ENCODE measurements at places on chromosomes 2 and 18. TPM values are rescaled to one million over a fixed set of nuclear protein-coding genes. Genes with fewer than 3 reads are reported as not detected.
A peak's percentile ranks its signal among the peaks of the same experiment; 100 is the strongest.

FAP gene
- 171 TPM for total RNA-seq

SFT2D3 gene
- total RNA-seq, result 7.1 TPM

INO80B gene
- 23.2 TPM for total RNA-seq

DGUOK gene
- 58.1 TPM for total RNA-seq

HAAO gene
- 8.2 TPM for total RNA-seq

CAVIN2 gene
- 1.8 TPM for total RNA-seq

SERPINB10 gene
- total RNA-seq, result not detected

AMER3 gene
- total RNA-seq, result not detected

DNA sequence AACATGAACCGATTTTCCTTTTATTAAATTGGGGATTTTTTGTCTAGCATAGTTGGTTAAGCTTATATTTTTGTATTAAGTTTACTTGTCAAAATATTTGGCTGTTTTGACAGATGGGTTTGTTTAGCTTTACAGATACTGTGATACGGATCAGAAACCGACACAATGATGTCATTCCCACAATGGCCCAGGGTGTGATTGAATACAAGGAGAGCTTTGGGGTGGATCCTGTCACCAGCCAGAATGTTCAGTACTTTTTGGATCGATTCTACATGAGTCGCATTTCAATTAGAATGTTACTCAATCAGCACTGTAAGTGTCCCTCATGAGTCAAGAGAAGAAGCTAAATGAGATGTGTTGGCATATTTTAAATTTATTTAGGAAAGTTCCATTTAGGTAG, 8.5 kb downstream of the PDK1 start:
- H3K4me1 ChIP-seq, result peaks cover 12% of the 10 kb centered on the region
- H3K27me3 ChIP-seq, result no peaks in the 10 kb centered on the region
- peaks cover 20% of the 10 kb centered on the region for H3K36me3 ChIP-seq

- DNase-seq, result no peak
- peaks cover 15% of the 10 kb centered on the region for H3K27me3 ChIP-seq
- no peaks in the 10 kb centered on the region for H3K4me1 ChIP-seq
- H3K27ac ChIP-seq, result no peak overlapping the region
- no peaks in the 10 kb centered on the region for H3K36me3 ChIP-seq
- no peak overlapping the region for H3K4me3 ChIP-seq
These were observed 143.3 kb upstream of the BCL2L11 start for GRCh38 chr2:110977403-110977802.

- H3K4me1 ChIP-seq, result peaks cover 6% of the 10 kb centered on the region
- H3K27me3 ChIP-seq, result no peaks in the 10 kb centered on the region
- H3K36me3 ChIP-seq, result no peaks in the 10 kb centered on the region
- H3K4me3 ChIP-seq, result peak overlapping the region; percentile 61
These were observed 62.9 kb downstream of the ZNF521 start for GRCh38 chr18:25289001-25289631.

- no peaks in the 10 kb centered on the region for H3K36me3 ChIP-seq
- H3K4me1 ChIP-seq, result peaks cover 9% of the 10 kb centered on the region
- no peak overlapping the region for H3K27ac ChIP-seq
- no peak overlapping the region for H3K4me3 ChIP-seq
- no peaks in the 10 kb centered on the region for H3K27me3 ChIP-seq
These were observed 202.4 kb downstream of the PIK3C3 start for GRCh38 chr18:42157420-42157819.

- H3K4me3 ChIP-seq, result no peak overlapping the region
- no peak overlapping the region for H3K27ac ChIP-seq
- H3K27me3 ChIP-seq, result no peaks in the 10 kb centered on the region
- H3K4me1 ChIP-seq, result peaks cover 34% of the 10 kb centered on the region
- no peaks in the 10 kb centered on the region for H3K36me3 ChIP-seq
- DNase-seq, result no peak
These were observed 415.2 kb upstream of the TNP1 start for GRCh38 chr2:217275091-217275490.

DNA sequence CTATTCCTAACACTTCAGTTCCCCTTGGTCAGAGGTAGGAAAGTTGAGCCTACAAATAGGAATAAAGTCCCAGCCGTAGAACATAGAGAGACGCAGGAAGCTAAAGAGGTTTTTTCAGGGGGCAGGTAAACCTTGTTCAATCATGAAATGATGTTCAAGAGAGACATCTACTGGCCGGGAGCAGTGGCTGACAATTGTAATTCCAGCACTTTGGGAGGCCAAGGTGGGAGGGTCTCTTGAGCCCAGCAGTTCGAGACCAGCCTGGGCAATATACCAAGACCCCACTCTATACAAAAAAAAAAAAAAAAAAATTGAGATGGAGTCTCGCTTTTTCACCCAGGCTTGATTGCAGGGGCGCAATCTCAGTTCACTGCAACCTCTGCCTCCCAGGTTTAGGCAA, 66.7 kb upstream of the DNAJC10 start:
- DNase-seq, result no peak
- H3K36me3 ChIP-seq, result no peaks in the 10 kb centered on the region
- no peaks in the 10 kb centered on the region for H3K27me3 ChIP-seq
- no peak overlapping the region for H3K27ac ChIP-seq

DNA sequence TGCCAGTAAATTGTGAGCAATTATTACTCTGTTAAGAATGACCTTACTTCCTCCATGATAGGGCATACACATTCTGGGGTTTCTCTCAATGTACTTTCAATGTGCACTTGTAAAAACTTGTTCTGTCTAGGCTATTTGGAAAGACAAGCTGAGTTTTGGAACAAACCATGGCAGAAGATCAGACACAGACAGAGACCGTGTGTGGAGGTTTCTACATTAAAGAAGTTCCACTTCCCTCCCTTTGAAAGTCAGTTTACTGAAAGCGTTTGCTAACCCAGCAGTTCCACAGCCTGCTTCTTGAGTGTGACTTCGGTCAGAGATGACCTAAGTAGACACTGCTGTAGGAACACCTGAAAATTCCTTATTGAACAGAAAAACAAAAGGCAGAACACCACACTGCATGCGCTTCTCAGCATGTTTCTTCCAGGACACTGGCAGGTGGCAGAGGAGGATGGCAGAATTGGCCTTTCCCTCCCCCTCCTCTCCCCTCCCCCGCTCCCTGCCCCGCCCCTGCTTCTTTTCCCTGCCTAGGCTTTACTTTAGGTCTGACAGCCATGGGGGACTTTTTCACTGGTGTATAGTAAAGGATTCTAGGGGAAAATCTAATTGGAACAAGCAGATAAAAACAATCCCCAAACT, 109.8 kb downstream of the NOL10 start:
- H3K4me3 ChIP-seq, result no peak overlapping the region
- peaks cover 20% of the 10 kb centered on the region for H3K36me3 ChIP-seq
- DNase-seq, result no peak
- peaks cover 24% of the 10 kb centered on the region for H3K4me1 ChIP-seq

DNA sequence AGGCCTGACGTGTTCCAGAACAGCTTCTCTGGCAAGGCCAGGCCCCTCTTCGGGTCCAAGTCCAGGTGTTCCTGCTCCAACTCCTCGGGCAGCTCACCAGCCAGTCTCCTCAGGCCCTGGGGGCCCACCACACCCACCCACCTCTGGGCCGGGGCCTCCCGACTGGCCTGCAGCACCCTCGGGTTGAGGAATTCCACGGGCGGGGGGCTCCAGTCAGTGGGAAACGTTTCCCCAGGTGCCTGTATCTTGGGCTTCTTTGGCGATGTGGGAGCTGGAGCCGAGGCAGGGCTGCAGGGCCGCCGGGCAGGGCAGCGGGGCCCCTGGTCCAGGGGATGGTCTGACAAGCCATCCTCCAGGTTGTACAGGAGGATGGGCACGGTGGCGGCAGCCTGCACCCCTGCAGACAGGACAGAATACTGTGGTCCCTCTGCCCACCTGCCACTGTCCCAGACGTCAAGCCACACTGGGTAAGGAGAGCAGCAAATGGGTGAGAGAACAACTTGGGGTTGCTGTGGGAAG, 14.4 kb downstream of the FAM178B start:
- no peak overlapping the region for H3K4me3 ChIP-seq
- H3K27ac ChIP-seq, result no peak overlapping the region
- DNase-seq, result no peak

DNA sequence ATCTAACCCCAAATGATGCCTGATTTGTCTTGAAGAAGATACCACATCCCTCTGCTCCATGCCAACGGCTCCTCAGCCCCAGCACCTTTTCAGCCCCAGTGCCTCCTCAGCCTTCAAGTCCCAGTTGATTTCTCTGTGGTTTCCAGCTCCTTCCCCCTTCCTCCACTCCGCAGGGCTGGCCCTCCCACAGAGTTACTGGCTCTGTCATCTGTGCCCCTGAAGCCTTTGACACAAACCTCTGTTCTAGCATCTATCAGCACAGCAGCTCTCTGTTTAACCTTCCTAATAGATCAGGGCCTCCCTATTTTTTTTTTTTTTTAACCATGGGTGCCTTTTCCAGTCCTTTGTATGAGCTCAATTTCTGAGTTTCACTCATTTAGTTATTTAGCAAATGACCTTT, 201.3 kb upstream of the CXCR4 start:
- no peak for DNase-seq
- H3K4me1 ChIP-seq, result no peaks in the 10 kb centered on the region
- H3K4me3 ChIP-seq, result no peak overlapping the region
- H3K27me3 ChIP-seq, result peaks cover 5% of the 10 kb centered on the region

GRCh38 chr18:3388980-3389379, 61.0 kb upstream of the TGIF1 start:
- no peaks in the 10 kb centered on the region for H3K27me3 ChIP-seq
- DNase-seq, result no peak
- no peaks in the 10 kb centered on the region for H3K36me3 ChIP-seq
- H3K4me3 ChIP-seq, result no peak overlapping the region

GRCh38 chr2:1233281-1233680, 180.0 kb upstream of the TPO start:
- H3K4me3 ChIP-seq, result no peak overlapping the region
- H3K4me1 ChIP-seq, result no peaks in the 10 kb centered on the region
- no peaks in the 10 kb centered on the region for H3K27me3 ChIP-seq
- H3K27ac ChIP-seq, result no peak overlapping the region
- DNase-seq, result no peak
- H3K36me3 ChIP-seq, result no peaks in the 10 kb centered on the region
